RPMI8226 (cell line): ENCODE measurements at places on chromosomes 7 and 10.

DNA sequence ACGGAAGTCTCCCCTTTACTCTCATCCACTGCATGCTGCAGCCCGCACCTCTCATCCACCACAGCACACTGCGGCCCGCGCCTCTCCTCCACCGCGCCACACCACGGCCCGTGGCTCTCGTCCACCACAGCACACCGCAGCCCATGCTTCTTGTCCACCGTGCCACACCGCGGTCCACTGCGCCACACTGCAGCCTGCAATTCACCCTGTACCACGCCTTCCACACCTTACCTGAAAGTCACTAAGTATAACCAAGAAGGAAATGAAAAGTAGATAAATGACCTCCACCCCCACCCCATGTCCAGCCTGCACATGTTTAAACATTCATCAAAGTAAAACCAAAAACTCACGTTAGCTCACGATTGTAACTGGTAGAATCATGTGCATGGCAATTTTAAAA lies 176.1 kb downstream of the DIP2C start:
- DNase-seq, result peak; percentile 26

DNA sequence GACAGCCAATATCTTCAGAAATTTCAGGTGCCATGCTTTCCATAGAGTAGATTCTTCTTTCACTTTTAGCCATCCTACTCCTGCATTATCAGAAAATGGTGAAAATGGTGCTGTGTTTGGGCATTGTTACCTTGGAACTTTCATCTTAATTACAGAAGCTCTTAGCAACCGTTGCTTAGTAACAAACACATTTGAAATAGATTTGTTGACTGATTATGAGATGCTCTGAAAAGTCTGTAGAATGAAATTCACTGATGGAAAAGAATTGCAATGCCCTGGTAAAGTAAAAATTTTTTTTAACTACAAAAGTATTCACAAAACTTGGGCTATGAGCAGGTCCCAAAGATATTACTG lies 249.3 kb upstream of the NEBL start:
- DNase-seq, result no peak

- no peak for DNase-seq
Observed at GRCh38 chr7:17155529-17155928, 142.9 kb upstream of the AHR start.

- no peak for DNase-seq
Observed at GRCh38 chr7:47314728-47315607, 266.9 kb downstream of the TNS3 start.

- DNase-seq, result peak; percentile 39
Observed at GRCh38 chr10:71774916-71775702, 1.8 kb upstream of the VSIR start.

DNA sequence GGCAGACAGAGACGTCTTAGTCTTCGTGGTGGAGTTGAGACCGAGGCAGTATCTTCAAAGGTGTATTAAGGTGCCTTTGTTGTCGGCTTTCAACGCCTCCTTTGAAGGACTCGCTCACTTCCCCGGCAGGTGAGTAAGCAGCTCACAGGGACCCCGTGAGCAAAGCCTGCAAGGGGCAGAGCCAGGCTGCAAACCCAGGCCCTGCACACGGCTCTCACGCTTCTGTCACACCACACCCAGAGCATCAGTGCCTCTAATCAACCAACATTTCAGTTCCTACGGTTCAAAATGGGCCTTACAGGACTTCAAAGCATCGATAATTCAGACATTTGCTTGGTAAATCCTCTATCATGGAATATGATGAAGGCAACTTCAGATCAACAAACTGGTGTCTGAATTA lies 64.8 kb upstream of the INSIG1 start:
- no peak for DNase-seq

GRCh38 chr7:73717991-73718405 lies 1.5 kb downstream of the STX1A start:
- DNase-seq, result no peak

DNA sequence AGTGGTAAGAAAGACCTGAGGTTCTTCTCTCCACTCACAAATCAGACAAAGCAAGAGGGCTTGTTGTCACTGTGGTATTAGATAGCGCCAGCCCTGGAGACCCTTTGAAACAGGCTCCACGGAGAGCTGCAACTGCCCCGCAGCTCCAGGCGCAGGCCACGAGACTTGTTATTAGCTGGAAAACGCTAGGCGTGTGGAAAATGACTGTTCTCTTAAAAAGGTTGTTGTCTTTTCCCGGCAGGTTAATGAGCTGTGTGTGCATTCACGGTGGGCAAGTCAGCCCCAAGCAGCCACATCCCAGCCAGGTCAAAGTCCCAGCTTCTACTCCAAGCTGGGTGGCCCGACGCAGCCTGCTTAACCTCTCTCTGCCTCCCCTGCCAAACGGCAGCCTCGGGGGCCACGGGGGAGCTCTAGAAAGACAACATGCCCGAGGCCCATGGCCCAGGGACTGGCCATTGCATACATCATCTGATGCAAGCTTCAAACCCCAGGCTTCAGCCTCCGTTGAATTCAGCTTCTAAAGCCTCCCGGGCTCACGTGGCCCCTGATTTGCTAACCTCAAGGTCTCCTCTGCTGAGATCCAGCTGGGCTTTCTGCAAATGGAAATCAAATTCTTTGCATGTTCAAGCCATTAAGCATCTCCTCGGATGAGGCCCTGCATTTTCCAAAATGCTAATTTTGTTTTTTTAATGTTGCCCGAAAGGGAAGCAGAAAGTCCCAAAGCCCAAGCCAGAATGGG lies 61.3 kb upstream of the DNAAF5 start:
- no peak for DNase-seq

DNA sequence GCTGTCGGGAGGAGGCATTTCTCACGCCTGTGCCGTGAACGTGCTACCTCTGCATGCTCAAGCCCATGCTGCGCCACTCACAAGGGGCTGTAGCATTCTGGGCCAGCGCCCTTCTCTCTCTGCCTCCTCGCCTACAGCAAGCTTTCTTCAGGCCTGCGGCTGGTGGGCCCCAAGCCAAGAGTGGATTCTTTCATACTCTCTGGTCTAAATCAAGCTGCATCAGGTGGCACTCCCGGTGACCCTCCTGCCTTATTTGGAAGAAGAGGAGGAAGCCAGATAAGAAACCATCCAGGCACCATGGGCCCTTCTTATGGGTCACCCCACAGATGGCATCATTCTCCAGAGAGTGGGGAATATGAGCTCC lies 86.7 kb upstream of the DUSP5 start:
- peak; percentile 87 for DNase-seq

- DNase-seq, result no peak
Observed at GRCh38 chr7:84953234-84953633, 233.6 kb downstream of the SEMA3D start.

GRCh38 chr10:12785415-12785831 lies 216.1 kb downstream of the CCDC3 start:
- DNase-seq, result no peak

DNA sequence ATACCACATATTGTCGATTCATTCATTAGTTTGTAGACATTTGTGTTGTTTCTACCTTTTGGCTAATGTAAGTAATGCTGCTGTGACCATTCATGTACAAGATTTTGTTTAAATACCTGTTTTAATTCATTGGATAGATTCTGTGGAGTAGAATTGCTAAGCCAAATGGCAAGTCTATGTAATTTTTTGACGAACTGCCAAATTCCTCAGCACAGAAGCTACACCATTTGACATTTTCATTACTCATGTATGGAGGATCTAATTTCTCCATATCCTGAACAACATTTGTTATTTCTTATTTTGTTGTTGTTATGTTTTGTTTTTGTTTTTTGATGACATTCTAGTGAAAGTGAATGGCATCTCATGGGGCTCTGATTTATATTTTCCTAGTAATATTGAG lies 1351.3 kb upstream of the SORCS1 start:
- DNase-seq, result no peak

DNA sequence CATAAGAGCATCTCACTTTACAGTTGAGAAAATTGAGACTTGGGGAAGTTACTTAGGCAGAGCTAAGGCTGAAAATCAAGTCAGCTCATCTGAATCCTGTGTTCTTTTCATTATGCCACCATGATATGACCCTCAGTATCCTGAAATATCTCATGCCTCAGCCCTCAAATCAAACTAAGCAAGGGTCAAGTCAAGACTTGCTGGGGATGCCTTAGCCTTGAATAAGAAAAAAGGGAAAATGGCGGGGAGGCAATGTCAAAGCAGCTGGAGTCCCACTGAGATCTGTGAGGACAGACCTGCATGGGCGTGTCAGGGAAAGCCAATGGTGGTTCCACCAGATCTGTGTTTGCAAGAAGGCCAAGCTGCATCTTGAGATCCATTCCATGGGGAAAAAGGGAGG lies 91.0 kb upstream of the CACUL1 start:
- no peak for DNase-seq

DNA sequence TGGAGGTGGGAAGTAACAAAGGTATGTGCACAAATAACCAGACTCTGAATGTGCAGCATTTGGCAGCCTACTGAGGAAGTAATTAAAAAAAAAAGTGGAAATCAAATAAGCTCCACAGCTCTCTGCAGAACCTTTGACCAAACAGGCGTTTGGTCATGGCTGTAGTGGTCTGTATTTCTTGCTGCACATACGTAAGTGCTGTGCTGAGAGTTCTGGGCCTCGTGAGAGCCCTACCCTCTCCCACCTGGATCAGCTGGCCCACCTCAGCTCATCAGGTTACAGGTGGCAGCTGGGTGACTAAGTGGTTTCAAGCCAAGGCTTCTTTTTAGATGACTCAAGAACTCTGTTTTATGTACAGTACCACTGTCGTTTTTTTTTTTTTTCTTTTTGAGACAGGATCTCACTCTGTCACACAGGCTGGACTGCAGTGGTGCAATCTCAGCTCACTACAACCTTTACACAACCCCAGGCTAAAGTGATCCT lies 178.2 kb upstream of the KLF6 start:
- DNase-seq, result no peak

DNA sequence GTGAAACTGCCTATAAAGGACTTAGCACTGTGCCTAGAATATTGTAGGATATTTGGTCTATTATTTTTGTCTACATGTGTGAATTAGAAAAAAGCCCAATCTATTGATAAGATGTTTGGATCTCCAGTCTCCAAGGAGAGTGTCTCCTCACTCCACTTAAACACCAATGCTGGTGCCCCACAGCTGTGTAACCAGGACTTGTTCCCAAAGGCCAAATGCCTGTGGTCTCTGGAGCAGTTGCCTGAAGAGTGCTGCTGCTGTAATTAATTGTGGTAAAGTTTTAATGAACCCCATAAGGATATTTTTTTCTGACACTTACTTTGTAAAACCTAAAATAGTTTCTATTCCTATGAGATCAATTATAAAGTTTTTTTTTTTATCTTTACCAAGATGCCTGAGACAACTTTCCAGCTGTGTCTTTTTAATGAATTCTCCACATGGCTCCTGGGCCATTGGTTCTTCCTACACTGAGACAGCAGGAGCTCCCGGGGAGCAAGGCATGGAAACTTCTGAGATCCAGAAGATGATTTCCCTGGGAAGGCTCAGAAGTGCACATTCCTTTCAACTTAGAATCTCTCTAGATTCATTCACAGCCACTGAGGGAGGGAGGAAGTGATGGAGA lies 11.2 kb upstream of the OR2A5 start:
- DNase-seq, result no peak

- DNase-seq, result no peak
Observed at GRCh38 chr10:65032867-65033769, 1511.9 kb downstream of the REEP3 start.

GRCh38 chr7:95479992-95480624 lies 5.6 kb upstream of the ASB4 start:
- DNase-seq, result no peak

- DNase-seq, result no peak
Observed at GRCh38 chr10:119597405-119598186, 832 bp upstream of the TIAL1 start.

GRCh38 chr7:1848911-1849311 lies 178.8 kb downstream of the ELFN1 start:
- no peak for DNase-seq

GRCh38 chr7:53350241-53350640 lies 314.8 kb downstream of the POM121L12 start:
- DNase-seq, result peak; percentile 54

- no peak for DNase-seq
Observed at GRCh38 chr7:18895456-18895855, 222.0 kb downstream of the TWIST1 start.

DNA sequence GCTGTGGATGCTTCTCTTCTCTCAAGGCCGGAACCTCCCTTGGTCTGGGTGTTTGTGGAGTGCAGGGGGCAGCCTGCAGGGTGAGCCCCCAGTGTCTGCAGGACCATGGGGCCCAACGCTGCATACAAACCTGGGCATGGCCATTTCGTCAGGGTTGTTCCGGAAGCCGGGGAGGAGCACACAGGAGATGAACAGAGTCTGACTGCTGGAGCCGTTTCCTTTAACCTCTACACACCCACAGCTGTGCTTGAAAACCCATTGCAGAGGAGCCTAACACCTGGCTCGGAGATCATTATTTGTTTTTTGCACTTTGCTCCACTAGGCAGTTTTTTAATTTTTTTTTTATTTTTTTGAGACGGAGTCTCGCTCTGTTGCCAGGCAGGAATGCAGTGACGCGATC lies 167.6 kb upstream of the INSYN2A start:
- peak; percentile 24 for DNase-seq

DNA sequence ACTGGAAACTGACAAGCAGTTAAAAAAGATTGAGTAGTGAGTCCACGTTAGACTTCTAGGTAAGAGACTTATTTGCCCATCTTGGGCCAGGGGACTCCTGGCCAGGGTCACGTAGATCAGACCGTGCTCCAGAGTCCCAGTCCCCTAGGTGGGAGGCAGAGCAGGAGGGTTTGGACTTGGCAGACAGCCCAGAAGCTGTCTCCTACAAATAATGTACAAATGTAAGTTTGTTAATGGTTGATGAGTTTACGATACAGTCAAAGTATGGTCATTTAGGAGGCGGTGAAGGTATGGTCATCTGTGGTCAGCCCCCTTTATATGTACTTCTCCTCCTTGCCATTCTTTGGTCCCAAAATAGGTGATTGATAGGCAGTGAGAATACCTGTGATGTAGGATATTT lies 28.2 kb downstream of the INPP5F start:
- DNase-seq, result no peak

DNA sequence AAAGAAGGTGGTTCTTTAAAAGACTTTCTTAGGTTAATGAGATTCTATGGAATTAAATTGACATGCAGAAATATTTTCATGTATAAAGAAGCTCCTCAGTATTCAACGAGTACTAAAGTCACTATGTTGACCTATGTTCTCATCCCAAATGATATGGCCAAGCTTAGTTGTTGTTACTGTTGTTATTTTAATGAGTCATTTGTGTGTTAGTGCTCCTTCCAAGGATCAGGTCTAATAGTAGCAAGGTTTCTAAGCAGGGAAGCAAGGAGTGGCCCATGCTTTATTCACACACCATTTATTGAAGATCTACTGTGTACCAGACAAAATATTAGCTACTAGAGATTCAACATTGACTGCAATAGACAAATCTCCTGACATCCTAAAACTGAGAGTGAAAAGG lies 41.9 kb downstream of the LRRN3 start:
- DNase-seq, result no peak
